ENCODE measurements at places on chromosomes 1 and 21. TPM values are rescaled to one million over a fixed set of nuclear protein-coding genes. Genes with fewer than 3 reads are reported as not detected.

DNA sequence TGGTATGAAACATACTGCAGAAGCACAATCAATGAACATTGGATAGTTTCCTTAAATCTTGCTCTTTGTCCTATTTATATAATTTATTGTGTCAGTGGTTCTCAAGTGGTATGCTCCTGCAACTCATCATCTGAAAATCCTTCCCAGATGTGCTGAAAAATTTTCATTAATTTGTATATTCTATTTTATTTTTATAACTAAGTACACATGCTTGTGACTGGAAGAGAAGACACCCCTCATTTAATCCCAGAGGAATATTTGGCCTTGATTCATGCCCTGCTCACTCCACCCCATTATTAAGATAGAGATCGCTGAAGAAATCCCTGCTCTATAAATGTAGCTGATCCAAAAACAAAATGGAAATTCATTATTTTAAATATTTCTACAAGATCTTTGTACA, 870.5 kb upstream of the CXADR start:
- no peak for DNase-seq

GRCh38 chr21:46354046-46354445, 30.1 kb downstream of the PCNT start:
- no peak for DNase-seq

DNA sequence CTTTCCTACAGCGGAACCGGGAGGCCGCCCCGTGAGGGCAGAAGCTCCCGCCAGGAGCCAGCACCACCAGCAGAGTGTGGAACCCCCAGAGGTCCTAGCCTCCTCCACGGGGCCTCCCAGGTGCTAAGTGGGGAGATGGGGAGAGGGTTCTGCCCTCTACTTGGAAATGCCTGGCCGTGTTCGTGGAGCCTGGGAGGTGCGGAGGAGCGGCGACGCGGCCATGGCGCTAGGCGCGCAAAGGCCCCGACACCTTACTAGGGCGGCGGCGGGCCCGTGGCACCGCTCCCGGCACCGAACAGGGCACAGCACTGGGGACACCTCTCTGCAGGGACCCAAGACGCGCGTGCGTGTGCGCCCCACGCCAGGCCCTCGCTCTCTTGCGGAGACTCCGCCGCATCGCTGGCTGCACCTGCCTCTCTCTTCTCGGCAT, 1.3 kb upstream of the CACNA1E start:
- no peak for DNase-seq

GRCh38 chr1:150906329-150906728, 19.4 kb downstream of the CTXND2 start:
- DNase-seq, result no peak

DNA sequence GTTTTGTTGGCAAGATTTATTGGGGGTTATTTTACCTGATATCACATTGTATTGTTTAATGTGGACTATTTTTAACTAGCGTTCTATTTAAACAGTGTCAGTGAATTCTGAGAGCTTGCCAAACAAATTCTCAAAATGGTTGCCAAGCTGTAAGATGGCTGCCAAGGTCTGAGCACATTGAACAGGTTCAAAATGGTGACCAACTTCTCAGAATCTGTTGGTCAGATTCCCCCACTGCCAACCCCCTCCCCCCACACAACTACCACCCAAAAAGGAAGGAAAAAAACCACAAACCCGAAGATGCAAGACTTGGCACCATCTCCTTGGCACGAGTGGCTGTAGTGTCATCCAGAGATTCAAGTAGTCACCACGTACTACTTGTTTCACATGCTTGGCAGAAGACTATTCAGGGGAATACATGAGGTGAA, 159.1 kb downstream of the NFIA start:
- DNase-seq, result no peak

DNA sequence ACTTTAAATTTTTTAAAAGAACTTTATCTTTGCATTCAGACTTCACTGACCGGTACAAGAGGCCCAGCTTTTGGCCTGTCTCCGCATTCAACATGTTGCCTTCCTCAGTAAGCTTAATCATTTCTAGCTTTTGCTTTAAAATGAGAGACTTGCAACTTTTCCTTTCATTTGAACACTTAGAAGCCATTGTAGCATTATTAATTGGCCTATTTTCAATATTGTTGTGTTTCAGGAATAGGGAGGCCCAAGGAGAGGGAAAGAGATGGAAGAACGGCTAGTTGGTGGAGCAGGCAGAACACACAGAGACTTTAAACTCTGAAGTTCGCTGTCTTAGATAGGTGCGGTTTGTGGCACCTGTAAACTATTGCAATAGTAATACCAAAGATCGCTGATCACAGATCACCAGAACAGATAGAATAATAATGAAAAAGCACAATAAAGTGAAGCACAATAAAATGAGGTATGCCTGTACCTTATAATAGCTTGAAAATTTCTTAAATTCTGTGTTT, 31.4 kb downstream of the RABGAP1L start:
- DNase-seq, result no peak

Gene SYNC
- 1.9 TPM for polyA plus RNA-seq
